GOT3 (cell line): ENCODE measurements at places on chromosomes 4 and X.

GRCh38 chr4:70158576-70158975 lies 4.5 kb downstream of the PRR27 start:
- no peak for DNase-seq

DNA sequence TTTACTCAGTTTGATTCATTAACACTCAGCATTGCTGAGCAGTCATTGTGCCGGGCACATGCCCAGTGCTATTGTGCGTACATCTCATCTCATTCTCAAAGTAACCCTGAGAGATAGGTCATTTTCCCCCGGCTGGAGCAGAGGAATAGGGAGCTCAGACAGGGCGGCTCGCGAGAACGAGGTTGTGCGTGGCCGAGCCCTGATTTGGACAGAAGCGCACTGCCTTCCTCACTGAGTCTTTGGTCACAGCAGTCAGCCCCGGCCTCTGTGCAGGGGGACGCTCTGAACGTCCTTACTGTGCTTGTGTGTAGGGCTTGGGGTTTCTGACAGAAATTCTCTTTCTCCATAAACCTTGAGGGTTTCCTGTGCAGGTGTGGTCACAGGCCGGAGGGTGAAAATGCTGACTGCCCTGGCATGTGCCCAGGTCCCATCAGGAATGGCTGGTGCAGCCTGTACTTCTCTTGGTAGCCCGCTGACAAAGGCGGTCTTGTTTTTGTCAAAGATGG lies 39.5 kb downstream of the NOP14 start:
- DNase-seq: no peak

DNA sequence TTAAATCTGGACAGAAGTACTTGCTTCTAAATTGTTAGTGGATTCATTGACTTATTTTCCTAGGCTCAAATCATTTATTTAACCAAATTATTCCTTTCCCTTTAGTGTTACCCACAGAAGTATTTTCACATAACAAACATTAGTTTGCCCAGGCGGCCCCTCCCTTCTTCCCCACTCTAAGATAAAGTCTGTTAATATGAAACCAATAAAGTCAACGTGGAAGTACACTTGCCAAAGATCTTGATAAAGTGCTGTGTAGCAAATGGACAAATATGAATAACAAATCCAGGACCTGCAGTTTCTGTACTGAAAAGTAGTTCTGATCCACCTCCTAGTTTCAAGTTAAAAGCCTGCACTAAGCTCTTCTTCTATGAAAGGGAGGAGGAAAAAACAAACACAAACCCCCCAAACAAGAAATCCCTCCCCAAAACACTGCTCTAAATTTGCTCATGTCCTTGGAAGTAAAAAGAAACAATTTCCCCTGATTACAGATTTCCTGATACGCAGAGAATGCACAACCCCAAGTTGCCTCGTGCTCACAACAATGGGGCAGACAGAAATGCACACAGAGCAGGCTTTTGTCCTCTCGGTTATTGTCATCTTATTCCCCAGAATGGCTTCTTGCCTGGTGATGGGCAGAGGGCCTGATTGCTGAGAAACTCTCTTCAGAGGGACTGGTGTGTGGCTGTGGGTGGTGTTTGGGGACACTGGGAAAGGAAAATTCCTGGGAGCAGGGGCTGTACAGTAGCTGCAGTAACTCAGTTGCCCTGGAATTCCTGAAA lies 23.2 kb downstream of the TMSB4X start:
- DNase-seq: no peak

- DNase-seq: no peak
Measured at GRCh38 chr4:86500527-86500926, 93.6 kb upstream of the PTPN13 start.

GRCh38 chr4:12965334-12965733 lies 518.8 kb downstream of the RAB28 start:
- no peak for DNase-seq

- no peak for DNase-seq
Measured at GRCh38 chrX:154470434-154470833, 8.6 kb downstream of the LAGE3 start.

- no peak for DNase-seq
Measured at GRCh38 chrX:41823402-41823801, 99.4 kb downstream of the GPR82 start.

GRCh38 chrX:132119821-132120515 lies 7.9 kb downstream of the FRMD7 start:
- no peak for DNase-seq

- no peak for DNase-seq
Measured at GRCh38 chr4:184318852-184319251, 101.2 kb upstream of the ENPP6 start.

- no peak for DNase-seq
Measured at GRCh38 chrX:70117738-70118137, 15.5 kb upstream of the IGBP1 start.

- DNase-seq: no peak
Measured at GRCh38 chr4:149465955-149466354, 349.7 kb downstream of the IQCM start.

- no peak for DNase-seq
Measured at GRCh38 chrX:39175418-39176057, 374.3 kb downstream of the MID1IP1 start.

- DNase-seq: no peak
Measured at GRCh38 chr4:108255203-108255747, 86.5 kb upstream of the LEF1 start.

GRCh38 chrX:22325096-22325495 lies 52.4 kb downstream of the CBLL2 start:
- DNase-seq: no peak

- no peak for DNase-seq
Measured at GRCh38 chrX:154329294-154329693, 33.7 kb downstream of the TKTL1 start.

- DNase-seq: no peak
Measured at GRCh38 chrX:1516596-1517104, 20.3 kb downstream of the P2RY8 start.

GRCh38 chr4:168095776-168096406 lies 3.6 kb downstream of the ANXA10 start:
- no peak for DNase-seq

GRCh38 chrX:7235071-7235470 lies 87.1 kb upstream of the PUDP start:
- DNase-seq: no peak

DNA sequence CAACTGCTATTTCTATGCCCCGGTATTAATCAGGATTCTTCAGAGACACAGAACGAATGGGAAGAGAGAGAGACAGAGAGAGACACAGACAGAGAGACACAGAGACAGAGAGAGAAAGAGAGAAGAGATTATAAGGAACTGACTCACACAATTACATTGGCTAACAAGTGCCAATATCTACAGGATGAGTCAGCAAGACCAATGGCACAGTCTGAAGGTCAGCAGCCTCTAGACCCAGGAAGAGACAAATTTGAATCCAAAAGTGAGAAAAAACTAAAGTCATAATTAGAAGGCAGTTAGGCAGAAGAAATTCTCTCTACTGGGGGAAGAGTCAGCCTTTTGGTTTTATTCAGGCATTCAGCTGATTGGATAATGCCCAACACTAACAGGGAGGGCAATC lies 187.3 kb downstream of the MAB21L2 start:
- DNase-seq: no peak

GRCh38 chrX:110678591-110678990 lies 117.0 kb downstream of the CHRDL1 start:
- no peak for DNase-seq

DNA sequence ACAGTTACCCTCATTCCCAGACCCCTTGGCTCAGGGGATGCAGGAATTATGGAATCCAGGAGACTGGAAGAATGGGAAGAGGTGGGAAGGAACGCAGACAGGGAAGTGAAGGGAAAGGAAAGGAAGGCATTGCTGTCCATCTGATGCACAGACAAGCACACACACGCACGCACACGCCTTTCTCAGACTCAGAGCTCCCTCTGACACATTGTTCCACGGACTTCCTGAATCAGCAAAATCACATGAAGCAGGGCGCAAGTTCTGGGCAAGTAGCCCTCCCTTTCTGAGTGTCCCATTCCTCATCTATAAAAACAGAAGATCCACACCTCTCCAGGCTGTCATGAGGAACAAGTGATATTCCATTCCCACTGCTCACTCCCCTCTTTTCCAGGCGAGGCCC lies 13.2 kb downstream of the IQSEC2 start:
- no peak for DNase-seq

GRCh38 chrX:153774576-153775292 lies 6.1 kb upstream of the SRPK3 start:
- DNase-seq: no peak

DNA sequence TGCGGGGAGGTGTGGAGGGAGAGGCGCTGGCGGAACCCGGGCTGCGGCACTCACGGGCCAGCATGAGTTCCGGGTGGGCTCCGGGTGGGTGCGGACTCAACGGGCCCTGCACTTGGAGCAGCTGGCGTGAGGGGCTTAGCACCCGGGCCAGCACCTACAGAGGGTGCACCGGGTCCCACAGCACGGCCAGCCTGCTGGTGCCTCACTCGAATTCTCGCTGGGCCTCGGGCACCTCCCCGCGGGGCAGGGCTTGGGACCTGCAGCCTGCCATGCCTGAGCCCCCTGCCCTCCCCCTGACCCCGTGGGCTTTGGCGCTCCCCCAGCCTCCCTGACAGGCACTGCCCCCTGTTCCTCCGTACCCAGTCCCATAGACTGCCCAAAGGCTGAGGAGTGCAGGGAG lies 10.8 kb upstream of the CAMK2D start:
- DNase-seq: no peak

- DNase-seq: no peak
Measured at GRCh38 chrX:36007207-36007606, 87.7 kb downstream of the CFAP47 start.

DNA sequence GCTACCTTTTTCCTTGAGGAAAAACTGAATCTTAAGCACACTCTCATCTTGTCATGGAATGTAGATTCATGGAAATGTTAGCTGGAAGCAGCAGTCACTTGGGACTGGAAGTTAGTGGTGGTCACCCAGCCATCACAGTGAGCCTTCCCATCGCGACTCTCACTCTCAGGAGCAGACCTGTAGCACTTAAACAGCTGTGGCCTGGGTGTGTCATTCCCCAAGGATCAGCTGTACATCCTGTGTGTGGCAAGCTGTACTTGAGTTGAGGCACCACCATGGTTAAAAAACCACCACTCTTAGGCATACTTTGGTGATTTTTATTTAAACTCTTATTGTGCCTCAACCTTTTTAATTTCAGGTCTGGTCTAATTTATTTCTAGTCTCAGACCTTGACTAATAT lies 46.7 kb downstream of the JADE1 start:
- no peak for DNase-seq

DNA sequence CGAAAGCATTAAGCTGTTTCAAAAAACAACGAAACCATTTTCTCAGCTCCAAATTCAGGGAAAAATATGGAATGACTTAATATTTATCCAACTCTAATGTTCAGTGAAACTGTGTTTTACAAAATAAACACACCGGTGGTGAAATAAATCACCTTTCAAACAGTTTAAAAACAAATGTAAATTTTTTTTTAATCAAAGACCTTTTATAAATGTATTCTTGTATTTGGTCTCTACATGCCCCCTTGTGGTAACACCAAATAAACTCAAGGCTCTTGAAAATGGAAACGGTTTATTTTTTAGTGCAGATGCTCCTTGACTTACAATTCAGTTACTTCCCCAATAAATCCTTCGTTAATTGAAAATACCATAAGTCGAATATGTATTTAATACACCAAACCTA lies 45.8 kb upstream of the ITM2A start:
- no peak for DNase-seq

- no peak for DNase-seq
Measured at GRCh38 chr4:99679976-99680375, 22.3 kb upstream of the C4orf54 start.

DNA sequence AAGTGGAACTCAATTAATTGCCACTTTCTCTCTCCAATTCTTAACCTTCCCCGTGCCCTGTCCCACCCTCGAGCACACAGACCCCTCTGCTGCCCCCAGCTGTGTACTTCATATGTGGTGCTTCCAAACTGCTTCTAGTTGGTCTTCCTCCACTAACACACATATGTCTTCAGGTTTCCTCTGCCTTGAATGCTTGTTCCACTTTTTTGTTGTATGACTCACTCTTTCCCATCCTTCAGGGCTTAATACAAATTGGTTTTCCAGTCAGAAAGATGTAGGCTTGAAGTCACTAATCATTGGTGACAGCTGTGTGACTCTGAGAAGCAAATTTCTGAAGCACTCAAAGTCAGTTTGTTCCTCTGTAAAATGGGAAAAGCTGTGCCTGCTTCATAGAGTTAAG lies 30.6 kb downstream of the TRIM2 start:
- DNase-seq: no peak

- DNase-seq: no peak
Measured at GRCh38 chr4:156553659-156554058, 417.9 kb downstream of the PDGFC start.

DNA sequence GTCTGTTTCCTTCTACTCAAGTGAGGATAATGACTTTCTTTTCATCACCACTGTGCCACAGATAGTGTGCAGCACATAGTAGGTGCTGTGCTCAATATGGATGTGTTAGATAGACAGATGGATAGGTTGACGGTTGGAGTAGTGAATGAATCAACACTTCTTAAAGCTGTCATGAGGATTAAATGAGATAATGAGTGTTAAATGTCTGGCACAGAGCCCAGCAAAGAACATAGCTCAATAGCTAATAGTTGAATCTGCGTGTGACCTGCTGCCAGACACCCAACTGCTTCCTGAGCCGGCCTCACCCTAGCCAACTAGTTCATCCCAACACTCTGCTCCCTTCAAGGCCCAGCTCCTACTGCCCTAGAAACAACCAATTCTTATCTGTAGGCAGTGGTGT lies 67.7 kb upstream of the PJA1 start:
- no peak for DNase-seq

DNA sequence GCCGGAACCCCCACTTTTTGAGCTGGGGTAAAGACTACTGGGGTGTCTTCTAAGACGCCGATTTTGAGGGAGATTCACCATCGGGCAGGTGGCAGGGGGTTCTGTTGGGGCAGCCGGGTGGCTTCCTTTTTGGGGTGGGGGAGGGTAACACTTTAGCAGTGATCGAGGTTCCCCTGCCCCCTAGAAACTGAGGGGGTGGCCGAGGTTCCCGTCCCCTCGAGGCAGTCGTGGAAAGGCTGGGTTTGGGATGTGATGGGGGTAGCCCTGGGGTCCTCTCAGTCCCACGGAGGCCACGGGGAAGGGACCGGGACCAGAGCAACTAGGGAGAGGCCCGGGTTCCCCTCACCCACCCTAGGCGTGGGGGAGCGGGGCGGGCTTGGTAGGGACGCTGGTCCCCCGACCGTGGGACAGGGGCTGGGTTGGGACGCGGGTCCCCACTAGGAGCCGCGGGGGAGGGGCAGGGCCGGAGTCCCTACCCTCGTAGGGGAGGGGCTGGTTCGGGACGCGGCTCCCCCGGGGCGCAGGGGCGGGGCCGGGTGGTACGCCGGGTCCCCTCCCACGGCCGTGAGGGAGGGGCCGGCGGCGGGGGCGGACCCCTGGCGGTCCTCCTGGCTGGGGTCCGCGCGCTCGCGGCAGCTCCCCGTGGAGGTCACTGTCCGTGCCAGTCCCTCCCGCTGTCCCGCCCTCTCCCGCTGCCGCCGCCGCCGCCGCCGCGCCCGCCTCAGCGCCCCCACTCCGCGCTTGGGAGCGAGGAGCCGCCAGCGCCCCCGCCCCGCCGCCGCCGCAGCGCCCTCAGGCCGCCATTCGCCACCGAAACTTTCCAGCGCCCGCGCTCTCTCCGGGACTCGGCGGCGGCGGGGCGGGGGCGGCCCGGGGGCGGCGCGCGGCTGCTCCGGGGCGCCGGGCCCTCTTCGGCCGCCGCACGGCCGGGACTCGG lies at the start of gene TBL1X:
Gene TBL1X (plus strand): TSS at position 624 of the 937 bp plus-strand sequence. CDS start 188,529 bp downstream, outside the sequence.
- peak; percentile 43 for DNase-seq
